ENCODE measurements at places on chromosomes 3 and 15.

DNA sequence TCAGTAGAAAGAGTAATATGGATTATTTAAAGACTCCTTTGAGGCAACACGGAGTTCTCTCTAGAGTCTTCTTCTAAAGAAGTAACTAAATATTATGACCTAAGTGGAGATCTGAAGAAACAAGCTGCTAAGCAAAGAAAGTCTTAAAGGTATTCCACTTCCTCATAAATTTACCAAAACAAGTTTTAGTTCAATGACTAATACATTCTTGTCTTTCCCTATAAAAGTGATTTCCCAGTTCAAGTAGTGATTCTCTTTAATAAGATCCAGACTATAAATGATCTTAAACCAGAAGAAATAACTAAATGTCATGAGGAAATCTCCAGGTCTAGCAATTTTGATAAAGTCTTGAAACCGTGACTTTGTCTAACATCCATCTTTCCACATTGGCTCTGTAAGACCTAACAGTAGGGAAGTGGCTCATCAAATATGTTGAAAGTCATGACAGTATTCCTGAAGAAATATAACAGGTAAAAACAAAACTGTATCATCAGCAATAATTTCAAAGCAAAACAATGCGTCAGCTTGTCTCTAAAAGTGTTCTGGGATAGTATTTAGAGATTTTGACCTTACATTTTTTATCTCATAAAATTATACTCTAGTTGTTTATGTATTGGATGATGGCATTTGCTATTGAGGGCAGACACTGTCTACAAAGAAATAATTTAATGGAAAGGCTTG, 51.8 kb upstream of the NEDD4 start:
- DNase-seq, result no peak

DNA sequence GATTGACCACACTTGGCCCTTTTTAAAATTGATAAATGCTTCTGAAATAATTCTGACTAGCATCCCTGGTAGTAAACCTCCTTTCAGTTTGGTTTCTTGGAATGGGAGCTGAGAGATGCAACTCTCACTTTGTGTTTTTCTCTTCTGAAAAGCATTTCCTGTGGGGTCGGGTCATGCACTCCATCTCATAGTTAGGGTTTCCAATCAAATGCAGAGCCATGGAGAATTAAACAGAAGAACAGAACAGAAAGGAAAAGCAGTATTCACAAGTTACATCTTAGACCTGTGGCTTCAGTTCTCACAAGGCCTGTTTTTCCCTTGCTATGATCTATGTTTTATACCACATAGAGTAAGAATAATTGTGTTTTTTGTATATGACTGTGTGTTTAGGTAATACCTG, 39.7 kb downstream of the SENP2 start:
- DNase-seq, result no peak

DNA sequence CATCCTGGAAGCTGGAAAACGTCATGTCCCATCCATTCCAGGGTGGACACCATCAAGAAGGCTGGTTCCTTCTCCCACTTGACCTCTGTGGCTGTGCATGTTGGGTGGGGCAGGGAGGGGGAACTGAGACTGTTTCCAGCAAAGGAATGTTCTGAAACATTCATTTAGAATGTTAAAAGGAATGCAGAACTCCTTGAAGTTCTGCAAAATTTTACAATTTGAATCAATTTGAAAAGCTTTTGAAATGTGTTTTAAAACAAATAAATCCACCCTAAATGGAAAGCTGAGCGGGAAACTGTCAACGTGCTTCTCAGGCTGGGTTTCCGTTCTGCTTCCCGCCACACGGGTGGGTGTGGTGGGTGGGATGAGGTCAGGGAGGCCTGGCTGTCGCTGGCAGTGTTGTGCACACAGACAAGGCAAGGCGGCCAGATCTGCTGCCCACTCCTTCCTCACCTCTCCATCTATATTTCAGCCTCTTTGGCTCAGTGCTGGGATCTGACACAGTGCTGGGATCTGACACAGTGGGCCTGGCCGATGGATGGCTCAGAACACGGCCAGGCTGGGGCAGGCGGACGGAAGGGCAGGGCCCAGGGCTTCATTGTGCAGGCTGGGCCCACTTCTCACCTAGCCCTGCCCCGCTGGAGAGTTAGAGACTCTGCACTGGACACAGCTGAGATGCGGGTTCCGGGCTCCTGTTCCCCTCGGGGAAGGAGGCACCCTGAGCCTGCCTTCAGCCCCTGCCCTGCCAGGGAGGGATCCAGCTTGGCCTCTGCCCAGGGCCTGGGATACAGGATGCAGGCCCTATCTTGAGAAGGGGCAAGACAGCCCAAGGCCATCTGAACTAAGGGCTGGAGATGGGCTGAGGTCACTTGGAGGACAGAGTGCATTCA, 110.4 kb downstream of the TMEM266 start:
- DNase-seq, result no peak

DNA sequence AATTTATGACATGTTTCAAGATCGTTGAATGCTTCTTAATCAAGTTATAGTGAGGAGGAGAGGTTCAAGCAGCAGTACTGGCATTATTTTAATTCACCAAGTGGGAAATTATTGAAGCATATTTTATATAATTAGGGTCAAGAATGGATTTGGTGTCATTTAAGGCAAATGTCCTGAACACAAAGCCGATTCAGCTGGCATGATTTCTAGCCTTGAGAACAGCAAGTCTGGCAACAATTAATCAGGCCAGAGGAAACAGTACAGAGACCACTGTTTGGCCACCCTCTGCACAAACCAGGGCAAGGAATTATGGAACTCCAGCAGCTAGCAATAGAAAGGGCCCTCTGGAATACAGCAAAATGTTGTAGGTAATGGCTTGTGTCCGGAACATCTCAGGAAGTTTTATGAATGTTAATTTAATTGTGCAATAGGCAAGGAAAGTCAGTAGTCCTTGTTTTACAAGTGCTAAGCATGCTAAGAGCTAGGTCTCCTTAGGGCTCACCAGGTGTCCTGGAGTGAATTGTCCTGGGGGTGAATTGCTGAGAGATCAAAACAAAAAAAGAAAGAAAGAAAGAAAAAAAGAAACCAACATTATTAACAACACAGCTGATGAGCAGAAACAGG, 38.7 kb upstream of the SNRK start:
- no peak for DNase-seq

GRCh38 chr3:122974764-122975162, 52.8 kb downstream of the SEMA5B start:
- DNase-seq, result no peak

- DNase-seq, result no peak
Measured at GRCh38 chr3:58772462-58772861, 105.9 kb upstream of the FAM3D start.

DNA sequence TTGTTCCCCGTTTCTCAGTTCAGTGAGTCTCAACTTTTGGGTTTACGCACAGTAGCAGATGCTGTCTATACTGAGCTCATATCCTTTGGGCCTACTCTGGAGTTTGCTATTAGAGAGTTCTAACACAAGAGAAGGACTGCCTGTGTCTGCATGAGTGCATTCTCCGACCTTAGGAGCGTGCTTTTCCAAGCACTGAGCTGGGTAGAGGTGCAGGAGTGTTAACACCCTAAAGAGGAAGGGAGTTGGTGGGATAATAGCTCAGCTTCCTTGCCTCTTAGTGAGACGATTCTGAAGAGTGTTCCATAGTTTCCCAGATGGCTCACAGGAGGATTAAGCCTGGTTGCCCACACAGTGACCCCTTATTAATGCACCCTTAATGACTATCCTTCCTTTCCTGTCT, 6.9 kb upstream of the OXSR1 start:
- no peak for DNase-seq

DNA sequence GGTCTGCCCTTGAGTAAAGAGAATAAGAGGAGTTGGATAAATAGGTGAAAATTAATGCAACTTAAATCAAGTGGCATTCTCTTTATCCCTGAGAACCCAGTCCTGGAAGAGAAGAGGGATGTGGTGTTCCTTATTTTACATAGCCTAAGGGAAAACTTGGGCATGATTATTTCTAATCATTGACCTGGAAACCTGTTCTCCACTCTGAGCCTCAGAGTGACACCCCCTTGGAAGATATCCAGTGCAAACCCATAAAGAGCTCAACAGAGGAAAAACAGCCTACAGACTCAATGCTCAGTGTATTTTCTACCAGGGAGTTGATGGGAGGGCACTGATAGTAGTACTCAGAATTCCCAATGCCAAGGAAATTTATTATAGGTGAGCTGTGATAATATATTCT, 22.0 kb downstream of the SLC15A2 start:
- DNase-seq, result no peak

GRCh38 chr3:113717308-113717707, 20.9 kb upstream of the USF3 start:
- DNase-seq, result no peak

Measured in NCI-H2107 (cell line).